NCI-H1436 treated with DMSO at 0.1 percent for 48 hours (cell line): ENCODE measurements at places on chromosomes 7 and 10.
A peak's percentile ranks its signal among the peaks of the same experiment; 100 is the strongest.

- no peak for DNase-seq
Measured at GRCh38 chr10:124605001-124605370, 139.2 kb downstream of the FAM53B start.

GRCh38 chr7:138359870-138360559 lies 100.0 kb upstream of the TRIM24 start:
- DNase-seq: no peak

GRCh38 chr10:128867210-128867609 lies 599.8 kb upstream of the MGMT start:
- DNase-seq: no peak

GRCh38 chr10:71801361-71801760 lies 28.0 kb upstream of the VSIR start:
- no peak for DNase-seq

DNA sequence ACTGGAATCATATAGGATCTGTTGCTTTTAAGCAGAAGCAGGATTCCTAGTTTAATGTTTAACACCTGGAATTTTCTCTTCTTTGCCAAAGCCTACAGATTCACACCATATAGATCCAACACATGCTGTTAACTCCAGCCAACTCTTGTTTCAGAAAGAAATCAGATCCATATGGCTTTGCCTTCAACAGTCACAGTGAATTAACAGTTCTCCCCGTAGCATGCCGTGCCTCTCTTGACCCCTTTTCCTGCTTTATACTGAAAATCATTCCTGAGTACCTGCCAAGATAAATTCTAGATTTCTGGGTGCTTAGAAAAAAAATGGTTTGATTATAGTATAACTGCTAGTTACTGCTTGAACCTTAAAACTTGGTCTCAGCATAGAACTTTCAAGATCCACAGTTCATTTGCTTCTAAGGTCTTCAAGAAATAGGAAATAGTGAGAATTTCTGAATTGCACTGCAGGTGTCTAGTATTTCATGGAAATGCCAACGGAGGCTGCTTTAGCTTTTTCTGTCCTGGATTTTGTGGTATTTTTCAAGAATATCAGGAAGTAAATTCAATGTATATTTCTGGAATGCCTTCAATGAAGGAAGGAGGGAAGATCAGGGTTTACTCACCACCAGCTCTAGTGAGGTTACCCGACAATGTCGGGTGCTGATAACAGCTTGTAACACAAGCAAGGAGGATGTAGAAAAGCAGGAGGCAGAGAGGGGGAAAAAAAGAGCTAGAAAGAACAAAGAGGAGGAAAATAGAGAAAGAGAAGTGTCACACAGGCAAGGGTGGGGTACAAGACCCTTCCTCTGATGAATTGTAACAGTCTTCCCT lies 6.6 kb downstream of the AASS start:
- no peak for DNase-seq

- DNase-seq: no peak
Measured at GRCh38 chr7:42981601-42982000, 49.4 kb downstream of the MRPL32 start.

- DNase-seq: no peak
Measured at GRCh38 chr7:115868369-115868768, 162.2 kb downstream of the TFEC start.

DNA sequence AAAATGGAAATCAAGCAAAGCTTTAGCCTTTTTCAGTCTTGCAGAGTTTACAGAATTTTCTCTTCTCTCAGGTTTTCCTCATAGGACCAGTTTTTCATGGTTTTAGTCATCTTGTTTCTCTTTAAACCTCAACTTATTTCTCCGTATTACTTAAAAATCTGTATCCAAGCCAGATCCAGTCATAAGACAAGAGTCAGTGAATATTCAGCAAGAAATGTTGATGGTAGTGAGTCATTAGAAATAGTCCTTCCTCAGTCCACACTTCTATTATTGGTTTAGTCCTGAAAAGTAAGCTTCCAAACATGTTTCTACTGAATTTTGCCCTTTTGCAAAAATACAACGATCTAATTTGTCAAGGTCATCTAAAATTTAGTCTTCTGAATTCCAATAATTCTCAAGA lies 107.0 kb downstream of the VIM start:
- no peak for DNase-seq

GRCh38 chr10:11336722-11337162 lies 274.7 kb downstream of the USP6NL start:
- DNase-seq: no peak

DNA sequence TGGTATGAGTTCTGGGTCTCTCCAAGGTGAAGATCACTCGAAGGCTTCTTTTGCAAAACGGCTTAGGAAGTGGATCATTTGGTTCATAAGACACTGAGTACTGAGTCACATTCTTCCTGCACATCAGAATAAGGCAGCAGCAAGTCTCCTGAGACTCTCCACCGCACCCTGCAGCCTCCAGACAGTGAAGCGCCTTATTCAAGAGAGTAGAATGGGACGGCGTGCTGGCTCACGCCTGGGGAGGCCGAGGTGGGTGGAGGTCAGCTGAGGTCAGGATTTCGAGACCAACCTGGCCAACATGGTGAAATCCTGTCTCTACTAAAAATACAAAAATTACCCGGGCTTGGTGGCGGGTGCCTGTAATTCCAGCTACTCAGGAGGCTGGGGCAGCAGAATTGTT lies 70.3 kb downstream of the C10orf143 start:
- no peak for DNase-seq

DNA sequence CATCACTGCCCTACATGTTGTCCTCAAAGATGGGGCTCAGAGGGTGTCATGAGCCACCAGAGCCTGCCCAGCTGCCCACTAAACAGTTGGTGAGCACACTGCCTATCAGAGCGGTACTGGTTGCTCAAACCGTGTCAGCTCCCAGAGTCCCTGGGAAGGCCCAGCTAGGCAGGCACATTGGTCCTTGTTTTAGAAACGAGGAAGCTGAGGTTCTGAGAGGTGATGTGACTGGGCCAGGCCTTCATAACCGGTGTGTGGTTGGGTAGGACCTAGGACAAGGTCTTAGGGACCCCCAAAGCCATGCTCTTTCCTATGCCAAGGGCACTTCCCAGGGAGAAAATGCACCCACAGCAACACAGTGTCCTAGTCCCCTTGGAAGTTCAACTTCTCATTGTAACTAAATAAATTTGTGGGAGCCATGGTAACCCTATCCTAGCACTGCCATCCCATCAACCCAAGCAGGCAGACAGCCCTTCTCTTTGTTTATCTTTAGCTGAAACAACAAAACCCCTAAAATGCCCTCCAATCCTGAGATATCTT lies 174.7 kb upstream of the PDE1C start:
- no peak for DNase-seq

DNA sequence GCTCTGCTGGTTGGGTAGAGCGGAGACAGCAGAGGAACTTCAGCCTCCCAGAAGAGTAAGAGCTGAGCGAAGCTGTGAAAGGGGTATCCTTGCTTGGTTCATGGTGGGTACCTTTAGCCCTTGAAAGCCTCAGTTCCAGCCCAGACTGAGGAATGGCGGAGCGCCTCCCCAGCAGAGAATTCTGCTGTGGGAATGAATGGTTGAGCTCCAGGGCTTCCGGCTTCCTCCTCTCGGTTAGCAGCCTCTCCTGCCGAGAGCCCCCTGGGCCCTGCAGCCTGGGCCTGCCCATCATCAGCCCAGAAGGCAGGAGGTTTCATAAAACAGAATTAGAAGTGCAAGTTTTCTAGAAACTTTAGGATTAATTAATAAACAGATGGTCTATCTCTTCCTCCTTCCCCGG lies 79.9 kb upstream of the ANLN start:
- DNase-seq: no peak

DNA sequence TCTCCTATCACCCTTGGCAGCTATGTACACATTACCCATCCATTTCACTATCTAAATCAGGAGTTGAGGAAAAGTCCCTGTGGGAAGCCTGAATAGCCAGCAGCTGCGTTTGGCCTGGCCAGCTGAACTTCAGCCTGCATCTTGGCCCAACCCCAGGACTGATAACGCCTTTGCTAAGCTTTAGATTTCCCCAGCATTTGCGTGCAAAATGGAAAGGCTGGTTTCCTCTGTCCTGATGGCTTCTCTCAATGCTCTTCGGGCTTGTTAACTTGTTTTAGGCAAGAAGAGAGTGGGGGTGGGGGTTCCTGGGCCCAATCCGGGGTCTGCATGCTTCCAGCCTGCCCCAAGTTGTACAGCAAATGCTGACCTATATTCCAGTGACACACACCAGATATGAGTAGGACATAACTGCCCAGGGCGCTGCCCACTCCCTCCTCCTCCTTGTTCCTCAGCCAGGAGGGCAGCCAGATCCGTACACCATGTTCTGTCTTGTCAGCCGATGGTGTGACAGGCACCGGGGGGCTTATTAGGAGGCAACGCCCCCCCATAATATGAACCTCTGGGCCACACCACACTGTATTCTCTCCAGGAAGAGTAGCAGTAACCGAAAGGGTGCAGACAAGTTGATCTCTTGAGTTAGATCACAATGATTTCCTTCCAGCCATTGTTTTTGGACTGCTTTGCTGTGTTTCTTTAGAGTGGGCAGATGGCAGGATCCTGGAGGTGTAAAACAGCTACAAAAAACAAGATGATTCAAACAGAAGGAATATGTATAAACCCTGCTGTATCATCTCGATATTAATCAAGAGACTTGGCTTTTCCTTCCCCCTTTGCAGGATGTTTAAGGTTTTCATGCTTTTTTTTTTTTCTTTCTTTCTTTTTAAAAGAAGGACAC lies 339.0 kb downstream of the RNLS start:
- no peak for DNase-seq

DNA sequence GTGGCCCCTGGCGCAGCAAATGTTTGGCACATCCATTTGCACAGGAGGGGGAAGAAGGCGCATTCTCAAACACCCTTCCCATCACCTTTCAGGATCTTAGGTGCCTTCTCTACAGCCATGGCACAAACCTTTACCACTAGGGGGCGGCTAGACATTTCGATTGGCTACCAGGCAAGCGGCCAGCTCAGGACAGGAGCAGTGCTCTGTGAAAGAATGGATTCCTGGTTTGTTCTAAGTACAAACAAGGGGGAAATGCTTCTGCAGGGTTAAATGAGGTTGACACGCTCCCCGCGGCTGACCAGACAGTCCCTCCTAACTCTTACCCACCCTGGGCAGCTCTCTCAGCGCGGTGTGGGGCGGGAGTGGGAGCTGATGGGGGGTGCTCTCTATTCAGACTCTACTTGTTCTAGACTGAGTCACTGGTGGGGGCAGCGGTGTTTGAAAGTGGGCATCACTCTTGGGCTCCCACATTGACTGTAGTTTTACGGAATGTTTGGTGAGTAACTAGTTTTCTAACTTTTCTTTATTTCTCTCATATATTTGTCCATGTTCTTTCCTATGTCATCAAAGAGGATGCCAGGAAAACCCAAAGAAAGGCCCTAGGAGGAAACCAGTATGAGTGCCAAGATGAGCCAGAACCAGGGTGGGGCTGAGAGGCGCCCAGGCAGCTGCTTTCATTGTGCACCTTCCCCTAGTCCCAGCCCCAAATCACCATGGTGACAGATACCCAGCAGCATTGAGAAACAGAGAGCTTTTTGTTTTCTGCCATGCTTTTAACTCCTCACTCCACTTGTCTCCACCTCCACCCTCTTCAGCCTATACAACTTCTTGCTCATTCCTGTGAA lies 61.4 kb upstream of the GPR158 start:
- peak; percentile 49 for DNase-seq

GRCh38 chr7:618539-619367 lies 99.1 kb upstream of the PDGFA start:
- no peak for DNase-seq
